ENCODE measurements at places on chromosomes 4 and X.

DNA sequence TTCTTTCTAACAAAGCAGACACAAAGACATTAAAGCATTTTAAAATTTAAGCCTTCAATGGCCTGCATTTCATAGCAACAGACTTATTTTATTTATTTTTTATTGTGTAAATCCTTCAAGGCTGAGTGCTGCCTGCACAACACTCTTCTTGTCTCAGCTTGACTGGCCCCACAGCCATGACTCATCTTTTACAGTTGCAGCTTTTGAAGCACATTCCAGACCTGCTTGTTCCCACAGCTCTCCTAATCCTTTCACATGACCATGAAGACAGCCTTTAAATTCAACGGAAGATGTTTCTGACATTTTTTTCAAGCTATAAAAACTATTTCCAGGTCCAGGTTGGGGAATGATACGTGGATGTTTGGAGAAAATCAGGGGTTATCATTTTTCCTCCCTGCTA is 276.9 kb upstream of the TACR3 start:
- DNase-seq = peak; percentile 70

GRCh38 chr4:152255437-152255836 is 280.5 kb downstream of the FBXW7 start:
- no peak for DNase-seq

- no peak for DNase-seq
Observed at GRCh38 chr4:54737421-54737820, 79.7 kb downstream of the KIT start.

DNA sequence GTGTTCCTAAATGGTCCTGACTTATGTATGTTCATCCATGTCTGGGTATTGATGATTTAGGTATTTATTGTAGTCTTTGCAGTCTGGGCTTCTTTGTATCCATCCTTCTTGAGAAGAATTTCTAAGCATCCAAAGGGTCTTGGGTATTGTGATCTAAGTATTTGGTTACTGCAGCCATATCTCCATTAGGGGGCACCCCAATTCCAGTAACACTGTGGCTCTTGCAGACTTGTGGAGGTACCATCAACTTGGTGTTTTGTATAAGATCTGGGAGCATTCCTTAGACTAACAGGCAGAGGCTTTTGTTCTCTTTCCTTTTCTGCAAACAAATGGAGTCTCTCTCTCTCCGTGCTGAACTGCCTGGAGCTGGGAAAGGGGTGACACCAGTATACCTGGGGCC is 113.7 kb upstream of the NEXMIF start:
- DNase-seq = no peak

DNA sequence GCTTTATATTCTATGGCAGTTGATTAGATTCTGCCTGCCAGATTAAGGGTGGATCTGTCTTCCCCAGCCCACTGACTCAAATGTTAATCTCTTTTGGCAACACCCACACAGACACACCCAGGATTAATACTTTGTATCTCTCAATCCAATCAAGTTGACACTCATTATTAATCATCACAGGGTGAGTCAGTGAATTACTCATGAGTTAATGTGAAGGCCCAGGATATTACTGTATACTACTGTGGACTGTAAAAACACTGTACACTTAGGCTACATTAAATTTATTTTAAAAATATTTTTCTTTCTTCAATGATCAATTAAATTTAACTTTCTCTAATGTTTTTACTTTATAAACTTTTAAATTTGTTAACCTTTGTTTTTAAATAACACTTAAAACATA is 87.7 kb downstream of the NAP1L3 start:
- DNase-seq = no peak

DNA sequence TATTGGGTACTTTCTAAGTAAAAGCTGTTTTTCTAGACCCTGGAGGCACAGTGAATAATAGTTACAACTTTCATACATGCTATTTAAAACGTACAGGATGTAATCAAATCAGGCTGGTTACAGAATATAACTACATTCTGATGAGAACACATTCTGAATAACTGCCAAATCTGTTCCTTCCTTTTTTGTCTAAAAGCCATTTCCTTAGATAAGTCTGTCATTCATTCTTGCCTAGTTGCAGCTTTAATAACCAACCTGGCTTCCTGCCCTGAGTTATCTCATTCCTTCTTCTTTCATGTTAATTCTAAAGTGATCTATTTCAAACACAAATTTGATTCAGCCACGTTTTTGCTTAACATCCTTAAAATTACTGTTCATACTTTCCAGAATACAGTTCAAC is 189.7 kb upstream of the ITM2A start:
- DNase-seq = no peak

GRCh38 chr4:5712517-5712916 is 1.5 kb downstream of the EVC start:
- peak; percentile 65 for DNase-seq

DNA sequence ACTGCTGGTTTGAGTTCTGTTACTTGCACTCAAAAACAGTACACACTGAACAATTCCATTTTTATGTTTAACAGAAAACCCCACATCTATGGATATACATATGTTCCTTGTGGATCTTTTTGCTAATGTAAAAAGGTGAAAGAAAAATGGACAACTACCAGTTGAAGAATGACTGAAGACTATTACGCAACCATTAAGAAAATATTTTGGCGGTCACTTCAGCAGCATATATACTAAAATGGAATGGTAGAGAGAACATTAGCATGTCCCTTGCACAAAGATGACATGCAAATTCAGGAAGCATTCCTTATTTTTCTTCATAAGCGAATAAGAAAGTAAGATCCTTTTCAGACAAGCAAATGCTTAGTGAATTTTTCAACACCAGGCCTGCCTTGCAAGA is 84.6 kb upstream of the FMR1 start:
- no peak for DNase-seq

DNA sequence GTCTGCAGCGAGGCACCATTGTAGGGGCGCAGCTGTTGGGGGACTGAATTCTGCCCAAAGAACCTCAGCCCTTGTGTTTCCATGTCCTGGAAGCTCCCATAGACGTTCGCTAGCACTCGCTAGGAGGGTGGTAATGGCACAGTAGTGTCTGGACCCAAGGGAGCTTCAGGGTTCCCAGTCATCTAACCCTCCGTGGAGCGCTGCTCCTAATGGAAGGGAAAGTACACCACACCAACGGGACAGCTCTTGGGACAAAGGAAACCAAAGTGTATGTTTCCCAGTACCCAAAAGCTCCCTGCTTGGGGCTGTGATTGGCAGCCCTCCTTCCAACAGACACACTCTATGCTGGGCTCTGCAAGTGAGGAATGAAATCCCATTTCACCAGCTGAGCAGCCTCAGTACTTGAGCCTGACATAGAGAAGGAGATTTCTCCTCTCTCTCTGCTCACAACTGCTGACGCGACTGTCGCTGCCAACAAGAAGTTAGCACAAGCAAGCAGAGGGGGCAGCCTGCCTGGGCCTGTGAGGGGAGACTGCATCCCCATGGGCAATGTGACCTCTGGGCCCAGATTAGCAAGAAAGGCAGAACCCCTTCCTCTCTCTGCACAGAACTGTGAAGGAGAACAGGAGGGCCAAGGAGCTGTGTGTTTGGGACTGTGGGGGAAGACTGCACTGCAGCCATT is 67.6 kb upstream of the SMARCAD1 start:
- no peak for DNase-seq

DNA sequence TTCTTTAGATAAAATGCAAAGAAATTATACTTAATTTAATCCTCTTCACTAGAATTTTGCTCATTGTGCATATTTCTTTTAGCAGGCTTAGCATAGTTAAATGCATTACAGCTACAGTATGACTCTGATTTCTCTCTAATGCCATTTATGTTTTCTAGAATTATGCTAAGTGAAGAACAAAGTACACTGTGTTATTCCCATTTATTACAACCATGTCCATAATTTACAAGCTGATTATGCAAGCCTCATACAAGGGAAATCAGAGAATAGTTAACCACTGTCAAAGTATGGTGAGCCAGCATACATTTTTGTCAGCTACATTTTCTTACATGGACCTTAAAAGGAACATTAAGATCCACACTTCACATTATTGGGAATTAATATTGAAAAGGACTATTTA is 99.1 kb downstream of the MAB21L2 start:
- no peak for DNase-seq

DNA sequence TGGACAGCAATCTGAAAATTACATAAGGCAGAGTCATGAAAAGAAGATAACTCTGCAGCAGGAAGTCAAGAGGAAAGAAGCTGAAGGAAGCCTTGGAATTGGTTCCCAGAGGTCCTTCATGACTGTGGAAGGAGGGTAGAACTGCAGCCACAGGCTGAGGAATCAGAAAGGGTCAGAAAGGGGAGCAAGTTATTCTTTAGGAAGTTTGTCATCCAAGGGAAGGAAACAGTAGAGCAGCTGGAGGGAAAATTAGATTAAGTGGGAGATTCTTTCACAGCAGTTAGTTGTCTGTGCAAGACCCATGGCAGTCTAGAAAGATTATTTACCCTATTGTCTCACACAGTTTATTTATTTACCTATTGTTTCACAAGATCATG is 9.3 kb upstream of the ADH1C start:
- no peak for DNase-seq

GRCh38 chrX:48972220-48973164 is 848 bp upstream of the KCND1 start:
- no peak for DNase-seq

- no peak for DNase-seq
Observed at GRCh38 chr4:2487632-2488031, 18.7 kb downstream of the RNF4 start.

DNA sequence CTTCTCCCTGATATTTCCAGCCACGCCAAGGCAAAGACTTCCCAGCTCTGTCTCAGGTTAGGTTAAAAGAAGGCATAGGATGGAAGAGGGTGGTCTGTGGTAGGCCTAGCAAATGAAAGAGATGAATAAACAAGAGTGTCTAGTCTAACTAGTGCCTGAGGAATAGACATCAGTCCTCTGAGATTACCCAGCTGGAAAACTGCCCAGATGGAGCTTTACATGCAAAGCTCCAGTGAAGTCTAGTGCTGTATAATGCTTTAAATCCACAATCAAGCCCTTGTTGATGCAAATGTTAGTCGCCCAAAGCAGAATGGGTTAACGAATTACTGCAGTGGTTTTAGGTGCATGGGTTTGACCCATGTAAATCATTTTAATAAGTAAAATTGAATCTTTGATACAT is 24.8 kb upstream of the GUCY1B1 start:
- no peak for DNase-seq

GRCh38 chrX:67781132-67781531 is 237.3 kb downstream of the AR start:
- no peak for DNase-seq

DNA sequence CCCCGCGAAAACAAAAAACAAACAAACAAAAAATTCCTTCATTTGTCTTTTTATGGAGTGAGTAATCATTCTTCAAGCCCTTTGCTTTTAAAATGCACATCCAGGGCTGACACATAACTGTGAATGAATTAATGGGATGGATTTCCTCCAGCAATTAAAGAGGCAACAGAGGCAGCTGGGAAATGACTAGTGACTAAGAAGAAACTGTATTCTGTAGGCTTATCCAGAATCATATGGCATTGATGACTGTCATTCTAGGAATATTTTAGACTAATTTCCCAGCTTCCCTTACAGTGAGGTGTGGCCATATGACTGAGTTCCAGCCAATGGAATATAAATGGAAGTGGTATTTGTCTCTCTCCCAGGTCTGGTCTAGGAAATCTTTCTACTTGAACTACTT is 46.8 kb upstream of the PDE5A start:
- DNase-seq = no peak

- no peak for DNase-seq
Observed at GRCh38 chrX:151975736-151976275, 1.3 kb upstream of the GABRE start.

- DNase-seq = peak; percentile 40
Observed at GRCh38 chr4:74440356-74440755, 4.6 kb upstream of the AREG start.

DNA sequence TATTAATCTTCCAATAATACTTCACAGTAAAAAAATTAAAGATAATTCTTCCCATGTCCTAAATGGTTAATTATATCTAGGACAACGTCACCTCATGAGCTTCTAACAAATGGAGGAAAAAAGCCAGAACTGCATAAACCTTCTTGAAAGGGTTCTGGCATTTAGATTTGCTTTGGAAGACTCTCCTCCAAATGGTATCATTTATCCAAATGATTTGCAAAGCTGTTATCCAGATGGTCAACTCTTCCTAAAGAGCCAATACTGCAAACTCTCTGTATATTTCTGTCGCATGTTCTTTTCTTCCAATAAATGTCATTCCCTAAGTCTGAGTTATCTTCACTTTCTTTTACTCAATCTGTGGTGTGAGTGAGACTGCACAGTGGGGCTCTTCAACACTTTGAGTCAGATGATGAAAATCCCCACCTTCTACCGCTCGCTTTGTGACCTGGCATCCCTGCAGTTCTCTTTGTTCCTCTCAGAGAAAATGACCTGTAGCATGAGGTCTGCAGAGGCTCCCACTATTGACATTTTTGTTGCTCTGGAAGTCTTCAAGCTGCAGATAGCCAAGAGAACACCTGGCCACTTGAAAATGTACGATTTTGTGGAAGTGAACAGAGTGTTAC is 52.9 kb downstream of the TMEM150C start:
- DNase-seq = no peak

DNA sequence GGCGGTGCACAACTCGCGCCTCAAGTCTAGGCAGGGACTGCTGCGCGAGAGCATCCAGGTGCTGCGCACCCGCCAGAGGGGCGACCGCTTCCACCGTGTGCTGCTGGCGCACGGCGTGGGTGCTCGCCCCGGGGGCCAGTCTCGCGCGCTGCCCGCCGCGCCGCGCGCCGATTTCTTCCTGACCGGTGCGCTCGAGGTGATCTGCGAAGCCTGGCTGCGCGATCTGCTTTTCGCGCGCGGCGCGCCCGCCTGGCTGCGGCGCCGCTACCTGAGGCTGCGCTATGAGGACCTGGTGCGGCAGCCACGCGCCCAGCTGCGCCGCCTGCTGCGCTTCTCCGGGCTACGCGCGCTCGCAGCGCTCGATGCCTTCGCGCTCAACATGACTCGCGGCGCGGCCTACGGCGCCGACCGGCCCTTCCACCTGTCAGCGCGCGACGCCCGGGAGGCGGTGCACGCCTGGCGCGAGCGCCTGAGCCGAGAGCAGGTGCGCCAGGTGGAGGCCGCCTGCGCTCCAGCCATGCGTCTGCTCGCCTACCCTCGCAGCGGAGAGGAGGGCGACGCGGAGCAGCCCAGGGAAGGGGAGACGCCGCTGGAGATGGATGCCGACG is 1.3 kb downstream of the CHST7 start:
- no peak for DNase-seq

GRCh38 chrX:11386001-11386523 is 92.8 kb downstream of the AMELX start:
- no peak for DNase-seq

GRCh38 chr4:161486461-161486860 is 677.3 kb downstream of the FSTL5 start:
- no peak for DNase-seq
